ENCODE measurements at places on chromosomes 6 and 20. TPM values are rescaled to one million over a fixed set of nuclear protein-coding genes. Genes with fewer than 3 reads are reported as not detected.

- no peak for DNase-seq
Measured at GRCh38 chr6:107401573-107401972, 57.8 kb downstream of the PDSS2 start.

- DNase-seq = peak; percentile 29
Measured at GRCh38 chr6:106128981-106129781, 43.0 kb downstream of the PRDM1 start.

GRCh38 chr6:38185244-38185643 is 365.7 kb downstream of the ZFAND3 start:
- no peak for DNase-seq

DNA sequence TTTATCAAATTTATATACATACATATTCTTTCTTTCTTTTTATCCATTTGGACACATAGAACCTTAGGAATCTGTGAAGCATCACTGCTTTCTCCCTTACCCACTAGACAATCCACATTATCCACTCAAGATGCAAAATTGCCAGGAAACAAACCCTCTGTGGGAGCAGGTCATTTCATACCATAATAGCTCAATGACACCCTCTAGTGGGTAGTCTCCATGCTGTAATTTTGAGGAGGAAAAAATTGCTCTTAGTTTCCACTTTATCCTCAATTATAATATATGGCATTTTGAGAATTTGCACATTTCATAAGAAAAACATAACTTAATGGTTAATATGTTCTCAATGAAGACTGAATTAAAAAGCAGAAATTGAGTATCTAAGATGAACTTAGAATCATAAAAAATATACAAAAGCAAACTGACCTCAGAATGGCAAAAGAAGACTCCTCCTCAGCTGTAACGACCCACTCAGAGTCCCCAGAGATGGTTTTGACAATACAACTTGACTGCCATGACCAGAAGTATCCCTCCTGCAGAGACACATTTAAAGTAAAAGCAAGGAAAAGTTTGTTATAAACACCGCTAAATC is 164.1 kb downstream of the FRK start:
- DNase-seq = peak; percentile 38

GRCh38 chr6:131164506-131164905 is 29.2 kb downstream of the AKAP7 start:
- no peak for DNase-seq

Gene FILIP1
- total RNA-seq = not detected

Gene DNAAF9
- 7.4 TPM for total RNA-seq

Gene LAMA4
- 85.8 TPM for total RNA-seq

Measured in Calu3 (cell line).